Activated CD4-positive, CD25-positive, alpha-beta regulatory T cell (primary cell): ENCODE measurements at places on chromosomes 2 and 18.

DNA sequence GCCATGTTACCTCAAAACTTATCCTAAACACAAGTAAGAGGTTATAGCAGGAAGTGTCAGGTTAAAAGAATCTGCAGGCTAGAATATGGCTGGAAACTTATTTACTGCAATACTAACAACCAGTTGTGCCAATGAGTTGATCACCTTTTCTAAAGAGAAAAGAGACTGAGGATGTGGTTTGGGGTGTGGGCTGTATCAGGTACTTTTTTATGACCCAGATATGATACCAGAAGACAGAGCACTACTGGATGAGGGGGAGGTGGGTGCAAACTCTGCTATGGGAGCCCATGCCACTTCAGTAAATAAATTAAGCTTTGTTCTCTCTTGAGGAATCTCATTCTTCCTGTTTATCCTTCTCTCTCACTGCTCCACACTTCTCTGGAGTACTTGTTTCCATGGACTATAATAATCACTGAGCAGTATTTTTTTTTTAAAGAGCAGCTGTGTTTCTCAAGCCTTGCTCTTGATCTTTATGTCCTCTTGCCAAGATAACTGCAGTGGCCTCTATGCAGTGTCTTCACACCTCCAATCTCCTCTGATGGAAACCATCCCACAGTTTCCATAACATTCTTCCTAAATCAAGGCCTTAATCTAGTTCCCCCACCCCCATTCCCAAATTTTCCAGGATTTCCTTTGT lies 51.2 kb upstream of the NOSTRIN start:
- no peak for DNase-seq

DNA sequence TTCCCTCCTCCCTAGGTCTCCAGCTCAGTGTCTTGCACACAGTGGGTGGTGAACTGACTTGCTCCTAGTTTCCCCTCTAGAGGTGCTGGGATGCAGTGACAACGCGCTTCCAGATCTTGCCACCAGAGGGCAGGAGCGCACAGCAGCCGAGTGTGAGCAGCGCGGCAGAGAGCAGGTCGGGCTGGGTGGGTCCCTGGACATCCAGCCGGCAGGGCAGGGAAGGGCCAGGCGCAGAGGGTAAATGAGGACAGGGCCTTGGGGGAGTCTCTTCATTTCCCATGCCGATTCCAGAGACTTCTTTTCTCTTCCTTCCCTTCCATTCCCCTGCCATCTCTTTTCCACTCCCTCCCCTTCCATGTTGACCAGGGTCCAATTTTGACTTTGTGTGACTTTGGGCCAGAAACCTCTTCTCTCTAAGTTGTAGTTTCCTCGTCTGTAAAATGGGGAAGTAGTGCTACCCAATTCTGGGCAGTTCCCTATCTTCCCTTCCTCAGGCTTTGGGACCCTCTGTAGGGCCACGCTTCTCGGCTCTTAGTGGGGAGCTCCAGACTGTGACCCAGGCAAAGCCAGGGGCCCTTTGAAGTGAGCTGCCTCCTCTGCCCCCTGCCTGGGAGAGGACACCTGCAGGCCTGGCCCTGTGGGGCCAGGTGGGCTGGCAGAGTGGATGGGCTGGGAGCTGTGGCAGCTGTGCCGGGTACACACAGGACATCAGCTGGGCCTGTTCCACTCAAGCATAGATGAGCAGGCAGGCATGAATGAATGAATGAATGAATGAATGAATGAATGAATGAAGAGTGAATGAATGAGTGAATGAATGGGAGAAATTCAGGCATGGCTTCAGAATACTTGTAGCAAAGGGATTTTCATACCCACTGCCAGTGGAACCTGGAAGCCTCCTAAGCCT lies 43.3 kb upstream of the TAF1B start:
- peak; percentile 63 for DNase-seq

DNA sequence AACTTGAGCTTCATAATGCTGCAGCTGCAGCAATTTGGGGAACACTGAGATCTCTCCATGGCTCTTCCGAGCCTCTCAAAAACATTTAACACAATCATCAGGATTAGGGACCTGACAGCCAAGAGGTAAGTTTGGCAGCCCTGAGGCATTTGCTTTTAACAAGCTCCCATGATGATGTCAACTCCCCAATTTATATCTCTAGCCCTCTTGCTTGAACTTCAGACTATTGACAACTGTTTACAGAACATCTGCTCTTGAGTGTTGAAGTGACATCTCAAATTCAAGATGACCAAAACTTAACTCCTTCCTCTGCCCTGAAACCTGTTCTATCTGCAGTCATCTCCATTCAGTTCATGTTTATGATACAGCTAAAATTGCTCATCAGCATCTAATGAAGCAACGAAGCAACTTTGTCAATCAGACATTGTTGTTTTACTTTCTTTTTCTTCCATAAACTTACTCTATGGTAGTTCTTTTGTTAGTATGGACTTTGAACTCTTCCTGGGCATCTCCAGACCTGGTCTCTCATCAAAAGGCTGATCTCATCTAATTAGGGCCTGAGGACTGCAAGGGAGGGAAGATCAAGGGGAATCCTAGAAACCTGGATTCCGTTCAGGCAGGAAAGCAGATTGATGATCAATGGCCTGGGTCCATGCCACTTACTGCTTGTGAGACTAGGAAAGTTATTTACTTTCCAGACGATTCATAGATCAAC lies 48.1 kb downstream of the SEMA4F start:
- DNase-seq: no peak

DNA sequence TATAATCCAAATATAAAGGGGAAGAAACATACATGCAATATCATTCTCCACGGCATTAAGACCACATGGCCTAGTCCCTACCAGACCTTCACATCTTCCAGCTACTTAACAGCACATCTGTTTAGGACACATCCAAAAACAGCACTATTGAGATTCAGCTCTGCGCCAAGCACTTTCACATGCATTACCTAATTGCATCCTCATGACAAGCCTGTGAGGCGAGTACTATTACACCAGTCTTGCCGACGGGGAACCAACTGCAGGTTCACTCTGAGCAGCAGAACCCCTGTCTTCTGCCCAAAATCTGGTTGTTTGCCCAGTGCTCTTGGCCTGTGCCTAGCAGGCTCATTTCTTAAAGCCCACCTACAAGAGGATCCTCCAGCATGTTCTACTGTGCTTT lies 66.7 kb downstream of the AAK1 start:
- DNase-seq: no peak

DNA sequence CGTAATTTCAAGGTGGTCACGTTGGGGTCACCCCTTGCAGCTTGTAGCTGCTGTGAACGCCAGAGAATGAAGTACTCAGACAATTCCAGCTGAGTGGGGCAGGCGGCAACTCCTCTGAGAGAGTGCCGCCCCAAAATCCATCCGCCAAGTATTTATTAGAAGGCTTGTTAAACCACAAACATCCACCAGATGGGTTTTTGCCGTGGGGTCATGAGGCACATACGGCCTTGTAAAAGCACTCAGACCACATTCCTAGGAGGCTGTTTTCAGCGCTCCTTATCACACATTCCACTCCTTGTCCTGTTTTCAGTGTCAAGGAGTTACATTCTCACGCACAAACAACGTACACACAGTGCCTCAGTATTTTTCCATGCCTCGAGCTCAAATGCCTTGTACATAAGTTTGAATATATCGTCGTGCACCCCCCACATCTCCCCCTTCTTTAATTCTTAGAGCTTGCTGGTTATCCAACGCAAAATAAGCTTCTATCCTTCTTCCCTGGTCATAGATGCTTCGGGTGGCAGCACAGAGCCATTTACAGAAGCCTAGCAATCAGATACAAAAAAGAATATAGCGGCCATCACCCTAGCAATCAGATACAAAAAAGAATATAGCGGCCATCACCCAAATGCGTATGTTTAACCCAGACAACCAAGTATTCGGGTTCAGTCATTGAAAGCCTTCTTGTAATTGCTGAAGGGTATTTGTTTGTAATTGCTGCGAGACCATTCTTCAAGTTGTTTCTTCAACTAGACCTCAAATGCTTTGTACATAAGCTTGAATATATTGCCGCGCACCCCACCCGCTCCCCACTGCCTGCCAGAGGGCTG lies 7.3 kb downstream of the ALPP start:
- DNase-seq: no peak

DNA sequence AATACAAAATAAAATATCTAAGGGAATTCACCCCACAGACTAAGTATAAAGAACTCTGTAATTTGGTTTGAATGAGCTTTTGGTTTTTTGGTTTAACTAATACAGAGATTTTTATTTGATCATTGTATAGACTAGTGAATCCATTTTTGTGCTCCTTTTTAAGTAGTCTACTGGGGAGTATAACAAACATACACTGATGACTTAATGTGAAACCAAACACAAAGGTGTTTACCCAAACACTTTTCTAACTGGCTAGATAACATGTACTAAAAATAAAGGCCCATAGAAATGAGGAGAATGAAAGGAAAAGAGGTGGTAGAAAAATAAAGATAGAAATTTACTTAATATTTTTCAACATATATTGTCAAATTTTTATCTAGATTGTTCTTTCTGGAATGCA lies 146.0 kb downstream of the NRXN1 start:
- no peak for DNase-seq

- no peak for DNase-seq
Measured at GRCh38 chr2:70475266-70475665, 78.4 kb downstream of the TGFA start.

DNA sequence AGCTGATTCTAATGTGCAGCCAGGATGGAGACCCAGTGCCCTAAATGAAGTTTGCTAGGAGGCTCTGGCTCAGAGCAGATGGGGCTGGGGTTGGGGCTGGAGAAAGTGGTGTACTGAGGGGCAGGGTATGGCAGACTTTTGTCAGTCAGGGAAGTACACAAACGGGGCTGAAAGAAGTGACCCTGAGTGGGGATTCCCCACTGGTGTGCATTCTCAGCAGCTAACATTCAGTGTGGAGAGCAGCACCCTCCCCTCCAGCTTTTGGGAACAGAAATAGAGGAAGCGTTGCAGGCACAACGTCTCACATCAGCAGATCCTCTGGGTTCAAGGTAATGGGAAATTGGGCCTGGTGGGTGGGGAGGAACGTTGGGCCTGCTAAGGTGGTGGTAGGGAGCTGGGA lies 89.1 kb upstream of the GCFC2 start:
- no peak for DNase-seq

DNA sequence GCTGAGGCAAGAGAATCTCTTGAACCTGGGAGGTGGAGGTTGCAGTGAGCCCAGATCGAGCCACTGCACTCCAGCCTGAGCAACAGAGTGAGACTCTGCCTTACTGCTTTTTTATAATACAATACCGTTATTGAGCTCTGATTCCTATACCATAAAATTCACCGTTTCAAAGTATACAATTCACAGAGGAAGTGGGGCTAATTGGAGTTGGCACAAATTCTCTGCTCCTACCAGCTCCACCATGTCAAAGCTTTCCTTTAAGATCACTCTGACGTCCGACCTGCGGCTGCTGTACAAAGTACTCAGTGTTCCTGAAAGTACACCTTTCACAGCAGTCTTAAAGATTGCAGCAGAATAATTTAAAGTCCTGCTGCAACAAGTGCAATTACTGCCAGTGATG lies 29.6 kb upstream of the CYBRD1 start:
- DNase-seq: no peak

- DNase-seq: no peak
Measured at GRCh38 chr2:211737282-211737681, 801.3 kb downstream of the ERBB4 start.

DNA sequence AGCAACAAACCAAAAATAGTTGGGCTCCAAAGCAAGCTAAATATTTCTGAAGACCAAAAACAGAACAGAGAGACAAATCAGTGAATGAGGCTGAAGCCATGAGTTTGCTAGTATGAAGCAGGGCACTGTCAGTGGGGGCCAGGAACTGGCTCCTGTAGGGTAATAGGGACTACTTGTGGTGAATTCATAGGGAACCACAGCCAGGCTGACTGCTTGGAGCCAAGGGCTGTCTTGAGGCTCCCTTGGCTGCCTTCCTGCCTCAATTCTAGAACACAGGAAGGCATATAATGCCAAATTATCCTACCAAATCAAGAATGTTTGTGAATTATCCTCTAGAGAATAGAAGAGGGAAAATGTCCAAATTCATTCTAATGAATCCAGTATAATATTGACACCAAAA lies 406.0 kb downstream of the CCDC85A start:
- no peak for DNase-seq

GRCh38 chr2:171600126-171600525 lies 77.9 kb downstream of the CYBRD1 start:
- no peak for DNase-seq

DNA sequence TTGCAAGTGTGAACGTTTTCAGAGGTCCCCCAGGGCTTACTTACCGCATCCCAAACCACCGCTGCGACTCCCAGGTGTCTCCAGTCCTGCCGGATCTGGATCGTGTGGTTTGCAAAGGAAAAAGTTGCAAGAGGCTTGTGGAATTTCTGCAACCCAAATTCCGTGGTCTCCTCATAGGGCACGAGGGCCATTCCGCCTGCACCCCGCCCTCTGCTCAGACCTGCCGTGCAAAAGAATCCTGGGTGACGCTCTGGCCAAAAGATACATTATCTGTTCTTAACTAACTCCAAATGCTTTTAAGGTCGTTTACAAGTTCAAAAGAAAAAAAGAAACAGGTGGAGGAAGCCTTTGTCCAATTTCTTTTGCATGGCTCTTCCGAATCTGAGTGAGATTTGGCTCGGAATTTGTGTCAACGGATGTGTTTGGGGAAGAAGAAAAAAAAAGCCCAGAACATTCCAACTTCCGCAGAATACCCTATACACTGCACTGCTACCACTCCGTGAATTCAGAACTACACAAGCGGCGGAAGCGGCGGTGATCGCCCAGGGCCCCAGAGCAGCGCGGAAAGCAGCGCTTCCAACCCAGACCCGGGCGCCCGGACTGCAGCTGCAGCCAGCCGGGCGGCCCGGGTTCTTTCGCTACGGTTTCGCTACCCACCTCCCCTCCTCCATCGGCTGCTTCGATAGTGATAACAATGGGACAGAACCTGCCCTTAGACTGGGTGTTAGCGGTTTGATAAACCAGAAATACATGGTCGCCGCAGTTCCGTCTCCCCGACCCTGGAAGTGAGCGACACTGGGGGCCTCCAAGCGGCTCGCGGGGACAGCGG lies 795 bp downstream of the METTL21A start:
- DNase-seq: peak; percentile 45

DNA sequence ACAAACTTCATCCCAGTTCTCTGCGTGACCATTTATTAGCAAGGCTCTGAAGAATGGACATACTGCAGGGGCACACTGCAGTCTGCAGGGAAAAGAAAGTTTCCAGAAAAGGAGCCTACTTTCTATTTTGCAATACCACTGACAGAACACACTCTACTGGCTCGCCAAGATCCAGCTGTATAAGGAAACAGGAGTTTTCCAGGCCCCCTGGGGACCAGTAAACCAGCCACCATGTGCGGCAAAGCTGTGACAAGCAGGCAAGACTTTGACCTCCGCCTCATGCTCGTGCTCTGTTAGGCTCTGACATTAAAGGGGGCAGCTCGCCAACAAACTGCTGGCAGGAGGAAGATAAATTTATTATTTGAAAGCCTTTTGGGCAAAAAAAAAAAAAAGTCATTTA lies 67.3 kb downstream of the CCBE1 start:
- no peak for DNase-seq

GRCh38 chr18:21053127-21053526 lies 58.5 kb downstream of the ROCK1 start:
- DNase-seq: no peak

- DNase-seq: no peak
Measured at GRCh38 chr2:235314371-235314930, 179.4 kb upstream of the AGAP1 start.

GRCh38 chr2:220276741-220277444 lies 649.5 kb downstream of the SLC4A3 start:
- DNase-seq: no peak
